ENCODE measurements at places on chromosomes 1 and 21. TPM values are rescaled to one million over a fixed set of nuclear protein-coding genes. Genes with fewer than 3 reads are reported as not detected.
A peak's percentile ranks its signal among the peaks of the same experiment; 100 is the strongest.

C1orf53 gene
- 14.4 TPM for polyA plus RNA-seq

TDRD10 gene
- not detected for polyA plus RNA-seq

KIAA1614 gene
- 2.9 TPM for polyA plus RNA-seq

SLC16A4 gene
- 8.3 TPM for polyA plus RNA-seq

F13B gene
- polyA plus RNA-seq = 5.5 TPM

C2CD2 gene
- polyA plus RNA-seq = 7.3 TPM

- H3K27me3 ChIP-seq = peaks cover 49% of the 10 kb centered on the region
- peak; percentile 87 for DNase-seq
- no peaks in the 10 kb centered on the region for H3K36me3 ChIP-seq
- peak overlapping the region; percentile 59 for H3K4me3 ChIP-seq
These were observed 1.1 kb downstream of the NMNAT2 start for GRCh38 chr1:183416850-183417771.

- H3K27me3 ChIP-seq = no peaks in the 10 kb centered on the region
- peaks cover 7% of the 10 kb centered on the region for H3K4me1 ChIP-seq
- H3K27ac ChIP-seq = peak within 1 kb of the TSS; percentile 65
These were observed at the start of gene RAB42 for GRCh38 chr1:28591708-28592320. Gene RAB42 (plus strand): TSS chr1:28592265. CDS start chr1:28592512, 247 bp downstream.

DNA sequence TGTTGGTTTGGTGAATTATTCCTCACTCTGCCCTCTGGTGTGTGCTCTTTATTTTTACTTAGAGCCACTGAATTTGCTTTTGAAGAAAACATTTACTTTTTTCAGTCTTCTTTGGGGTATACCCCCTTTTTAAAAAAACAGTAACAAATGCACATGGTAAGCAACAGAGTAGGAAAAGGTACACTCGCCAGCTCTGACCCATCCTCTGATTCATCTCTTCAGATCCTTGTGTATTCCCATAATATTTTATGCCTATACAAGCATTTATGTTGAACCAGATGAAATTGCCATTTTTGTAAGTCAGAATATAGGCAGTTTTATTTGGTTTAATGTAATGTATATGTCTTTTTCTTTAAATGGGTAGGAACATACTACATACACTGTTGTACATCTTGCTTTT, 28.3 kb downstream of the TTC3 start:
- H3K27me3 ChIP-seq = no peaks in the 10 kb centered on the region
- no peaks in the 10 kb centered on the region for H3K4me1 ChIP-seq

- no peak for DNase-seq
- H3K27me3 ChIP-seq = no peaks in the 10 kb centered on the region
- H3K27ac ChIP-seq = no peak overlapping the region
- H3K36me3 ChIP-seq = no peaks in the 10 kb centered on the region
These were observed 50.9 kb downstream of the SLC44A3 start for GRCh38 chr1:94871031-94871430.

DNA sequence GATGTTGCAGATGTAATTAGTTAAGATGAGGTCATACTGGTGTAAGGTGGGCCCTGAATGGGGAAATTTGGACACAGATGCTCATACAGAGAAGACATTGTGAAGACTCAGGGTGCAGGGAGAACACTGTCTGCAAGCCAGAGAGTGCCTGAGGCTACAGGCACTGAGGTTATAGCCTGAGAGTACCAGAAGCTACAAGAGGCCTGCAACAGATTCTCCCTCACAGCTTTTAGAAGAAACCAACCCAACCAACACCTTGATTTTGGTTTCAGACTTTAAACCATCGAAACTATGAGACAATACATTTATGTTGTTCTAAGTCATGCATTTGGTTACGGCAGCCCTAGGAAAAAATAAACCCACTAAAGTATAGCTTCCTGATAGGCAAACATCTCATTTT, 321.7 kb upstream of the USP25 start:
- H3K27me3 ChIP-seq = no peaks in the 10 kb centered on the region
- no peaks in the 10 kb centered on the region for H3K36me3 ChIP-seq
- H3K4me1 ChIP-seq = no peaks in the 10 kb centered on the region

DNA sequence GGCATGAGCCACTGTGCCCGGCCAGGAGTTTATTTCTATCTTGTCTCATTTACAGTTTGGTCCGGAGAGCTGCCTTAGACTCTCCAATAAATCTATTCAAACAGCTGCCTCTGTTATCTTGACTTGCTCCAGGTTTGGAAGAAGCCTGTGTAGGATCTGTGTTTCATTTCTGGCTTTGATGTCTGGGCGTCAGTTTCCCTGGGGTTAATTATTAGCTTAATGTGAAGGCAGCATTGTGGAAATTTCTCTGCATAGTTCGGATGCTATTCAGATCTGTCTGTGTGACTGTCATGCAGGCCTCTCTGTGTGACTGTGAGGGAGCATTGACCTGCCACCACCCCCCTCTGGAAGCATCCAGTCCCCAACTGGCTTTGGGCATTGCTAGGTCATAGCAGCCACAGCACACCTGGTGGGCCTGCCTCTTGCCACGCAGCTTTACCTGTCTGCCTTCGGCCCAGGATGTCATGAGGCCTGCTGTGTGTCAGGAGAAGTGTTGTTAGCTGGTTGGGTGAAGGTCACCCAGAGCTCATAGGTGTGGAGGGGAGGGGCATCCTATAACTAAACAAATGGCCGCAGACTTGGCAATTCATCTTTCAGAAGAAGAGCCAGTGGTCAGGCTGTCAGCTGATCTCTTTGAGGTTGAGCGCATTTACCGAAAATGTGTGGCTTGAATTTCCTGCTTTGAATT, 9.8 kb downstream of the IFNGR2 start:
- no peaks in the 10 kb centered on the region for H3K36me3 ChIP-seq
- DNase-seq = peak; percentile 71
- no peaks in the 10 kb centered on the region for H3K27me3 ChIP-seq
- H3K27ac ChIP-seq = peak overlapping the region; percentile 79

- no peaks in the 10 kb centered on the region for H3K36me3 ChIP-seq
- peak; percentile 38 for DNase-seq
- no peaks in the 10 kb centered on the region for H3K27me3 ChIP-seq
- H3K4me3 ChIP-seq = no peak overlapping the region
- peaks cover 12% of the 10 kb centered on the region for H3K4me1 ChIP-seq
These were observed 27.5 kb downstream of the TRIM45 start for GRCh38 chr1:117093870-117094621.

- no peaks in the 10 kb centered on the region for H3K36me3 ChIP-seq
- no peaks in the 10 kb centered on the region for H3K27me3 ChIP-seq
- peak overlapping the region; percentile 25 for H3K4me3 ChIP-seq
These were observed 808 bp downstream of the C1orf116 start for GRCh38 chr1:207031632-207032264.

DNA sequence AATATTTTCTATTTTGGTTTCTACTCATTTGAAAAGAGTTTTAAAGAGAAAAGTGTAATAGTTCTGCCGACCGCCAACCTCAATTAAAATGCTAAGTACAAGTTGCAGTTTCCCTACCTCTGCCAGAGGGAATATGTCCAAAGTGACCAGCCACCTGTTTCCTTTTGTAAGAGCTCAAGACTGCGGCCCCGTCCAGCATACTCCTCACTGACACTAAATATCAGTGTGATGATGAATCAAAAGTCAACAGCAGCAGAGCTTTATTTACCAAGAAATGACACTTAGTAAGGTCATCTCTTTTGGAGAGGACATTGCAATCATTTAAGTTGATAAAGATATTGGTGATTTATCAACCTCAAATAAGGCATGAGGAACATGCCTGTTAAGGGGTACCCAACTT, 57.4 kb upstream of the NRIP1 start:
- peak overlapping the region; percentile 67 for H3K27ac ChIP-seq
- DNase-seq = peak; percentile 22
- no peaks in the 10 kb centered on the region for H3K27me3 ChIP-seq
